Stimulated activated CD8-positive, alpha-beta memory T cell treated with anti-CD3 and anti-CD28 coated beads, Interleukin-4, amount 100 ng/mL, for 1 hour (primary cell): ENCODE measurements at places on chromosomes 12 and 14.
A peak's percentile ranks its signal among the peaks of the same experiment; 100 is the strongest.

DNA sequence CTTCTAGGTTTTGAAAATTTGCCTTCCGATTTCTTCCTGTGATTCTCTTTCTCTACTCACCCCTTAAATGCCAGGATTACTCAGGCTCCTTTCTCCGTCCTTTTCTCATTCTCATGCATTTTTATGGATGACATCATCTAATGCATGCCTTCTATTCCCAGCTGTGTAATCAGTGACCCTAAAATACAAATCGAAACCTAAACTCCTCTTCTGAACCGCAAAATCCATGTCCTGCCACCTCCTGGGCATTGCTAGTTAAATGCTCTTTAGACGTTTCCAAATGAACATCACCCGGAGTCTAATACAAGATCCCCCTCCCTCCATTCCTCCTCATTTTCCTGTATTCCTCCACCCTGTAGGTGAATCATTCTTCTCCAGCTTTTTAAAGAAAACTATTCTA lies 1703.1 kb upstream of the FLRT2 start:
- no peak for DNase-seq

DNA sequence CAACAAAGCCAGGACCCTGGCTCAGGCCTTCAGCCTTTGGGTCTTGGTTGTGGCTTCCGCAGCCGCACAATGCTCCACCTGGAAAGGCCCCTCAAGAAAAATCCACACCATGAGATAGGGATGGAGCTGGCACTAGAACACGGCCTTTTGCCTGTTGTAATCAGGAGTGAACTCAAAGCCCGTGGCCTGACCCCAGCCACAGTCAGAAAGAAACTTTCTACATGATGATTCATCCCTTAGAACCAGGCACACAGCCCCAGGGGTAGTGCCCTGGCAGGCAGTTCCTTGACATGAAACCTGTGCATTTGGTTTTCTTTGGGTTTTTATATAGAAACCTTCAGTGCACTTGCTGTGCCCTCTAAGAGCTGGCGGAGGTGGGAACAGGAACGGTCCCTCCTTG lies 5.1 kb downstream of the CLMN start:
- DNase-seq = no peak

- no peak for DNase-seq
Observed at GRCh38 chr14:58129208-58129607, 22.8 kb downstream of the ARMH4 start.

DNA sequence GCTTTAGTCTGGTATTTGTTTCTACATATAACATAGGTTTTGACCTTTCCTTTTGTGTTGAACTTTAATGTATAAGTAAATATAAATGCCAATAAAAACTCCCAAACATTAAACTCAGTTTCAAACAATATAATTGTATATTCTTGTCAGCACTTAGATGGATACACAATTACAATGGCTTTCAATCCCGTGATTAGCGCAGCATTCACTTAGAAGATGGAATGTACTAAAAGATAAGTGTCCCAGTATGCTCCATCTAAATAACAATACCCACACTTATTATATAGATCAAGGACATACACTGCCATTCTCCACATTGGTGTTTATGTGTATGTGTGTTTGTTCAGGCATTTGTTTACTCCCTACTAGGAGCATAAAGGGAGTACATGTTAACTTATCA lies 193.1 kb downstream of the SOX5 start:
- DNase-seq = no peak

DNA sequence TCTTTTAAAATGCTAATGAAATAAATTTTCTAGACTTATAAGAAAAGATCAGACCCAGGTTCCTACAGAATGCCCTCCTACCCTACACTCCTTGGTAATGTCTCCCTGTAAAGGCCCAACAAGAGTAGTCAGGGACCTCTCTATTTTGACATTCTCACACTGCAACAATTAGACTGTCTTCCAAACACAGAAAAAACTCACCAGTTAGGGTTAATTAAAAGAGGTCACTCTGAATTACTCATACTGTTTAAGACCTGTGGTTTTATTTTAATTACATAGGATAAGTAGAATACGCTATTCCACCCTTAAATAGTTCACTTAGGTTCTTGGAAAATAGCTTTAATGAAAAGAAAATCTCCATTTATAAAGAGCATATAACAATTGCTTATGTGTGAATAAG lies 142.4 kb downstream of the ITPR2 start:
- DNase-seq = no peak

- DNase-seq = peak; percentile 62
Observed at GRCh38 chr12:2877047-2877952, at the start of the genes FOXM1 and RHNO1. Gene FOXM1 (minus strand): TSS chr12:2877174. CDS start chr12:2874478, 2,696 bp downstream. Gene RHNO1 (plus strand): TSS chr12:2877223. CDS start chr12:2885367, 8,144 bp downstream.

DNA sequence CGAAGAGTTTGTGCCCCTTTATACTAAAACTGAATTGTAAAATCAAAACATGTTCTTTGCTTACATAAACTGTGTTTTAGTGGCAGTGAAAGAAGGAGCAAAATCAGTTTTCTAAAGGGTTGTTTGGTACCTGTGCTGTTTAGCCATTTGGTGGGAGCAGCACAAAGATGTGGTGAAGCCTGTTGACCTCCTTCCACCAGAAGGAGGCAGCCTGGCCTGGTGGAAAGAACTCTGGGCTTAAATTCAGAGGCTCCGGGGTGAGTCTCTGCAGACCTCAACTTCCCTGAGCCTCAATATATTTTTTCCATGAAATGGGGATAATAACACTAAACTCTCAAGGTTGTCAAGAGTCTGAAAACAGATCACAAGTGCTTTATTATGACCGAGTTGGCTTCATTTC lies 502.5 kb downstream of the VRK1 start:
- no peak for DNase-seq

DNA sequence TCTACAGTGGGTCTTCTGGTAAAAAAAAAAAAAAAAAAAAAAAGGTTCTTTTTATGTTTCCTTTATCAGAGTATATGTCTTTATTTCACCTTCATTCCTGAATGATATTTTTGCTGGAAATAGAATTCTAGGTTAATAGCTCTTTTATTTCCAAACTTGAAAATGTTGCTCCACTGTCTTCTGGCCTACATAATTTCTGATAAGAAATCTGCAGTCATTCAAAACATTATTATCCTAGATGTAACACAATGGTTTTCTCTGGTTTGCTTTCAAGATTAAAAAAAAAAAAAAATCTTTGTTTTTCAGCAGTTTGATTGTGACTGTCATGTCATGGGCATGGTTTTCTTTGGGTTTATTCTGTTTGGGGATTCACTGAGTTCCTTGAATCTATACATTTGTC lies 19.5 kb downstream of the DCP1B start:
- no peak for DNase-seq

- DNase-seq = no peak
Observed at GRCh38 chr14:42222924-42223471, 616.3 kb downstream of the LRFN5 start.

GRCh38 chr14:22071006-22071405 lies 397.4 kb upstream of the OR4E1 start:
- no peak for DNase-seq

GRCh38 chr12:131639270-131639940 lies 71.5 kb upstream of the SFSWAP start:
- DNase-seq = no peak

GRCh38 chr12:2170376-2170775 lies 117.6 kb downstream of the CACNA1C start:
- no peak for DNase-seq

GRCh38 chr12:88052686-88053085 lies 23.5 kb upstream of the C12orf50 start:
- no peak for DNase-seq

DNA sequence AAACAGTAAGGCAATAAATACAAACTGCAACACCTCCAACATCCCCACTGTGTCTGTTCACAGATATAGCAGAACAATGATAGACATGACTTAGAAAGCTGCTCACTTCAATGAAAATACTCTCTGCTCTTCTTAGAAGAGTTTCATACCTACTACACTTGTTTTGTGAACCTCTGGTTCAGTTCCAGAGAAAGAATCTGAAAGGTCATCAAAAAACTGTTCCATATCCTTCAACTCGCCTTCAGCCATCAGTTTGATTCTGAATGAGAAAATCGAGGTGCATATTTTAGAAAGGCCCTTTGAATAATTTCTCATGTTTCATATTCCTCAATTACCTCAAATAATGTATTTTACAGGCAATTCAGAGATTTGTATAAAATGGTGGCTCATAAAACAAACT lies 5.5 kb downstream of the ANAPC5 start:
- DNase-seq = no peak

DNA sequence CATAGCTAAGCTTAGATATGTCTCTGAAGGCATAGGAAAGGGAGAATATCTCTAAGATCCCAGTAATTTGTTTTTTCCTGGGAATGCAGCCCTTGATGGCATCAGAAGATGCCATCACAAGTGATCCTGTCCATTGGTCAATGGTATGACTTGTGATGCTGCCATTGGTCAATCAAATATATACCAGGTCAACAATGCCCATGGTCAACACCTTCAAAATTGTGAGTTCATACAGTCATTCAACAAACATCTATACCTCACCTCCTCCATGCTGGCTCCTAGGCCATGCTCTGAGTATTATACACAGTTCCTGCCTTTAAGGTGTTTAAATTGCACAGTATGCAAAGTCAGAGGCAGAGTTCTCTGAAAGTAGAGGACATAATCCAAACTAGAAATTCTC lies 19.3 kb upstream of the IL22 start:
- no peak for DNase-seq

GRCh38 chr14:40218282-40218941 lies 786.2 kb upstream of the FBXO33 start:
- no peak for DNase-seq

DNA sequence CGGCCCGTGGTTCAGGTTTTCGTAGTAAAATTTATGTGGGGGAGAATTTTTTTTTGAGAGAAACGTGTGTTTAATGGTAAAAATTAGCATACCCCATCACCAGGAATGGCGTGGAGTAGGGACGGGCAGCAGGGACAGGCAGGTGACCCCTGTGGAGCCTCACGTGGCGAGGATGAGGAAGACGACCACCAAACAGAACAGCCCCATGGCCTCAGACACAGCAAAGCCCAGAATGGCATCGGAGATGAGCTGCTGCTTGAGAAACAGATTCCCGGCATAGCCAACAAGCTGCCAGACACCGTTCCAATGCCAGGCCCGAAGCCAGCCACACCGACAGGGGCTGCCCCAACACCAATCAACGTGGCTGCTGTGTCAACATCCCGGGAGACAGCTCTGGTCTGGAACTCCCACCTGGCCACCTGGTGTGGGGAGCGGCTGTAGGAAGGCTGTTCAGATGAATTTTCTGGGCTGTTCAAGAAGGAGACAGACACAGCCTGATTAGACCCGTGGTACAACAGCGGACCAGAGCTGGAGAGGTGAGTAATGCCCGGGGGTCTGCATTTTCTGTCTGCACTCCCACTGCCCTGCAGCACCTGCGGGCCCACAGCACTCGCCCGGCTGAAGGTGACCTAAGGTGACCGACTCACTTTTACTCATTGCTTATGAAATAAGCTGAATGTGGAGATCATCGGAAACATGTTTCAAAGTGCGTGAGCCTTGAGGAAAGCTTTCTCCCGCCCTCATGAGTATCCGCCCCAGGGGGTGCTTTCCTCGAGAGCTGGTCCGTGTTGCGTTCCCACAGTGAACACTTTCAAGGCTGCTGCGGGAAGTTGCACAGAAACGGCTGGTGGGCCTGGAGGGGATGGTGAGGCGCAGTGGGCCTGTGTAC lies 10.6 kb downstream of the TMEM121 start:
- DNase-seq = no peak

- DNase-seq = no peak
Observed at GRCh38 chr12:94092516-94093241, 55.7 kb upstream of the PLXNC1 start.

- DNase-seq = no peak
Observed at GRCh38 chr14:38419579-38419978, 163.7 kb upstream of the CLEC14A start.

DNA sequence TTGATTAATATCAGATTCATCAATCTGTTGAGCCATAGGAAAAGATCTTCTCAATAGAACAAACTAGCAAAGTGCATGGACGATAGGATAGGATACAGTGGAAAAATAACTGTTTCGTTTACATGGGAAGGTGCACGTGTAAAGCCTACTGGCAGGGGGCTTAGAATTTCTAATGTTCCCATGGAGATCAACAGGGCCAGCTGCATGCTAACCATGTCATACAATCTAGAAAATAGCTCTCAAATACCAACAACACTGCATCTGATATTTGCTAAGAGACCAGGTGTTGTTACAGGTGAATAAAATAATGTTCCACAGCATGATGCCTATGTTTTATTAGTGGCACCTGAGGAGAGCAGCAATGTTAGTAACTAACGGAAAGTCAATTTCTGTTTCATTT lies 72.5 kb downstream of the ACSS3 start:
- no peak for DNase-seq

DNA sequence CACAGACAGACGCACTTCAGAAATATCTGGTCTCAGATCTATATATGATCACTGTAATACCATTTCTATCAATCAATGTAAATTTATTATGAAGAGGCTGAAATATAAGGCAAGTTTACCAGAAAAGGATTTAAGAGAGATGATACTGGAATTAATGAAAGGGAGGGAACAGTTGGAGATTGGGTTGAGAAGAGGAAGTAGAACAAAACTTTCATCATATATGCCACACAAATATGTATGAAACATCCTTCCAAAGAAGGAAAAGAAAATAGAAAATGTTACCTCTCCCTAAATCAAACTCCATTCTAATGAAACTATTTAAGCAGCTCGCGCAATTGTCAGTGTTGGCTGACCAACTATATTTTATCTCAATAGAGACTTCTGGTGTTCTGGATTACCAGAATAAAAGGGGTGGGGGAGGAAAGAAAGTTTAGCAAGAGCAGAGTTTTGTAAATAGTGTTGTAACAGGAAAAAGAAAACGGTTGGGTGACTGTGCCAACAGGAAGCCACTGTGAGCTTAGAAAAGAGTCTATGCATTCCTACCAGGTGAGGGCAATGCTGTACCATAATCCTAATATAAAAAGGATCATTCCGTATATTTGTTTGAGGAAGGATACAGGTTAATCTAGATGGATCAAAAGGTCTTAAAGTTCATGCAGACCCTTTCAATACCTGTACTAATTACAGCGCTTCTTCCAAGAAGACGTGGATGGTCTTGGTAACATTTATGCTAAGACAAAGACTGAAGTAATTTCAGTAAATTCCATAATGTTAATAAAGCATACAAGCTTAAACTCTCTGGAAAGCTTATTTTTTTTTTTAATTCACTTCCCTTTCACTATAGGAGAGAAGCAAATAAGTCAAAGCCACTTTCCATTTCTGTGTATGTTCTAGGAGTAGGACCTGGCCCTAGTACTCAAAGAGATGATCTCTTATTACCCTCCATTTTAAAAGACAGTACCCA lies 14.5 kb upstream of the LLPH start:
- DNase-seq = no peak
